ENCODE measurements at places on chromosomes 6 and 20.

GRCh38 chr6:37830225-37830624 lies 10.7 kb downstream of the ZFAND3 start:
- DNase-seq, result no peak

GRCh38 chr20:58633161-58634053 lies 17.7 kb upstream of the STX16 start:
- no peak for DNase-seq

- no peak for DNase-seq
These were observed 35.2 kb downstream of the PPP1R14C start for GRCh38 chr6:150177952-150178520.

DNA sequence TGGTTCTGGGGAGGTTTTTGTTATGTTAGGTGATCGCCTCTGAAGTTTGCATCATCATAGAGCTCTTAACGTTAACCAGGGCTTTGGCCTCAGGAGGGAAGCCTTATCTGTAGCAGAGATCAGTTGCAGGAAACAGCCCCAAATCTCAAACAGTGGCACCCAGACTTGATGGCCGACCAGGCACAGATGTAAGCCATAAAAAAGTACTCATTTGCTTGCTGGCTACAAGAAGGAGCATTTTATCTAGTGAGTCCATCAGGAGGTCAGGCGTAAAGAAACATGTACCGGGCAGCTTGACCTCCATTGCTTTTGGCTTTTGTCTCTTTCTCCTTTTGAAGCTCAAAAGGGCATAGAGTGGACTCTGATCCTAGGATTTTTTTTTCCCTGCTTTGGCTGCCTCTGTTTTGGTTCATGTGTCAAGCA lies 122.3 kb downstream of the CCDC170 start:
- no peak for DNase-seq

DNA sequence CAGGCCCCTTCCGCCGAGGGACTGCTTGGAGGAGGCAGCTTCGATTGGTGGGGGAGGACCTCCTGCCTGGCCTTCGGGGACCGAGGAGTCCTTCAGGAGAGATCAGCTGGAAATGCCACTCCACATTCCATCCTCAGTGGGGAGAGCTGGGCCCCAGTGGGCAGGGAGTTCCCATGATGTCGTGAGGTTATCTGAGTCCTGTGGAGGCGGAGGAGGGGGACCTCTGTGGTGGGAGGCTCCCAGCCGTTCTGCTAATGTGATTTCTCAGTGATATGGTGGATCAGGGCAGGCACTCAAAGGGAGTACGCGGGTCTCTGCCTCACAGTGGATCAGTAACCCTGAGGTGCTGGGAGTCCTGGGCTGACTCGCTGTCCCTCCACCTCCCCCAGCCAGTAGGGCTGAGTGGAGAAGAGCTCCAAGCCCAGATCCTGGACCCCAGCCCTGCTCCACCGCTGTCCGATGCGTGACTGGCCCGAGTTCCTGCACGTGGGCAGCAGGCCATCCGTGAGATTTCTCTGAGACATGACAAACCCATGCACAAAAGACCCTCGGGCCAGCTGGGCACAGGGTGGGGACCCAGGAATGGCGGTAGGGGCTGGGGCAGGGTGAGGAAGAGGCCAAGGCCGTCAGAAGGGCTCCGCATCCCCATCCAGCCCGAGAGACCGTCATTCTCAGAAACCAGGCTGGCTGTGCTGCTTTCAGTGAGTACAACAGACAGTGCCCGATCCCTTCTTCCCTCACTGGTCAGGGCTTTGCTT lies 195.8 kb downstream of the TAF4 start:
- no peak for DNase-seq

- DNase-seq, result no peak
These were observed 396.0 kb upstream of the BTBD3 start for GRCh38 chr20:11521476-11522365.

GRCh38 chr6:148771896-148772554 lies 25.2 kb downstream of the UST start:
- DNase-seq, result no peak

- DNase-seq, result no peak
These were observed 359.4 kb downstream of the HDGFL1 start for GRCh38 chr6:22928775-22929174.

DNA sequence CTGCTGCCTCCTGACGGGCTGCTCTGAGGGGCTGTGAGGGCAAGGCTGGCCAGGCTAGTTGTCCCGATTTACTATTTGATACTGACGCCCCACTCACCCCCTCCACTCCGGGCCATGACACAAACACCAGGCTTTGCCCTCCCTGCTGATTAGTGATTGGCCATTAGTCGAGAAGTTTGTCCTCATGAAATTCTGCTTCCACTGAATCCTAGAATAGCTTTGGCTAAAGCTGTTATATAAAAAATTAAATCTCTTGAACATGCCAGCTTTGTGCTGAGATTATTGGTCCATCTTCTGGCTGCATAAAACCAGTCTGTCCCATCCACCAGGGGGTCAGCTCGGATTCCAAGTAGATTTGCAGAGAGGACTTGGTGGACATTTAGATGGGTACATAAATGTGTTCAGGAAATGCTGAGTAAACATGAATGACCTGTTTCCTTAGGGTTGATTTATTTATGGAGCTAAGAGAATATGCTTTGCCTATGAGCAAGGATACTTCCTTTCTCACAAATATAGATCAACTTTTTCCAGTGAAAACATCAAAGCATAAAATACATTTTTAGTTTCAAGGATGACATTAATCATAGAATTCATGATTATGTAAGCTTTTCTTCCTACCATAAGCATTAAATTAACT lies at the start of gene GABRR2:
Gene GABRR2, minus strand, starts transcription at position 51 of the 637 bp plus-strand sequence. CDS start 134 bp downstream, outside the sequence.
- DNase-seq, result no peak

- DNase-seq, result no peak
These were observed 16.6 kb downstream of the B4GALT5 start for GRCh38 chr20:49697071-49697470.

DNA sequence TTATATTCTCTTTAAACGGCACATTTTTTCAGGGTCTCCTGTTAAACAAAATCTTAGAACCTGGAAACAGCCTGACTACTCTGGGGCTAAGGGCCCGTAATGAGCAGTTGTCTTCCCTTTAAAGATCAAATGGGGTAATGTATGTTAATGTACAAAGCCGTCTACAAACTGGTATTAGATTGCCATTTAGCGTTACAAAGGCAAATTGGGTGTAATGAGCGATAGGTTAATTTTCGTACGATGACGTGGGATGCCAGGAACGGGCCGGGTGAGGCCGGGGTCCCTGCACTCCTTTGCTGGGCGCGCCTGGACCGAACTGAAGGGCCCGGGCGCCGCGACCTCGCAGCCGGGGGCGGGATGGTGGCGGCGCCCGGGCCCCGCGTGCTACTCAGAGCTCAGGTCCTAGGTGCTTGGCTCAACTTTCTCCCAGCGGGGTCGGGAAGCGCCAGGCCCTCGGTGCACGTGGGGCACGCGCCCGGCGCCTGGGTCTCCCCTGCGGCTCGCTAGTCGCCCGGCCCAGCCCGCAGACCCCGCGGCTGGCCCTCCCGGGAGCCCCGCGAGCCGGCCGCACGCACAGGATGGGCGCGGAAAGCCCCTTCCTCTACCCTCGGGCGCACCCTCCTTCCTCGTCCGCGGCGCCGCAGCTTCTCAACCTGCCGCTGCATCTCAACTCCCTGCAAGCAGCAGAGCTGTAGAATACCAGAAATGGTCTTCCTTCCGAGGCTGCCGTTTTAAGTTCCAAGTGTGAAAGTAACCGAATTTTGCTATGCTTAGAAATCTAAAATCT lies 5.9 kb downstream of the NKX2-4 start:
- no peak for DNase-seq

GRCh38 chr6:125745281-125746018 lies 4.0 kb upstream of the HEY2 start:
- no peak for DNase-seq

GRCh38 chr6:130034378-130035146 lies 16.2 kb downstream of the L3MBTL3 start:
- DNase-seq, result no peak
